ENCODE measurements at places on chromosomes 16 and 17.

GRCh38 chr16:66382966-66383299 lies 16.4 kb downstream of the CDH5 start:
- peak; percentile 95 for DNase-seq

GRCh38 chr16:24085666-24086065 lies 170.5 kb upstream of the CACNG3 start:
- DNase-seq: no peak

DNA sequence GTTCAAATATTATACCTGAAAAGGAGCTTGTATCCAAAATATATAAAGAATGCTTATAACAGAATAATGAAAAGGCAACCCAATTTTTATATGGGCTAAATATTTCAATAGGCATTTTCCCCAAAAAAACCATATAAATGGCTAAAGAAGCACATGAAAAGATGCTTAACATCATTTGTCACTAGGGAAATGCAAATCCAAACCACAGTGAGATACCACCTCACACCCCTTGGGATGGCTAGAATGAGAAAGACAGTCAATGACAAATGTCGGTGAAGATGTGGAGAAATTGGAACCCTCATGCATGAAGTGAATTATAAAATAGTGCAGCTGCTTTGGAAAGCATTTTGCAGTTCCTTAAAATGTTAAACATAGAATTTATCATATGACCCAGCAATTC lies 3.1 kb downstream of the TNFRSF13B start:
- no peak for DNase-seq

DNA sequence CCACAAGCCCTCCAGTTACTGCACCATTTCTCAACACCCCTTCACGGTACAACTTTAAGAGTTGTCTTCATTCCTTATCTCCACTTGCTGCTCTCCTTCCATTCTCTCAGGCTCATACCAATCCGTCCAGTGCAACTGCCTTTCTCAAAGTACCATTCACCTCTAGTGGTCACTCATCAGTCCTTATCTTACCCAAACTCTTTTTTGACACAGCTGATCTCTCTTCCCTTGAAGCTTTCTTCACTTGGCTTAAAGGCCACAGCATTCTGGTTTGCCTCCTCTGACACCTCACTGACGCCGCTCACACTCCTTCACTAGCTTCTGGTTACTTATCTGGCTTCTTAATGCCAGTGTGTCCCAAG lies 24.9 kb downstream of the UBE2G1 start:
- DNase-seq: no peak

DNA sequence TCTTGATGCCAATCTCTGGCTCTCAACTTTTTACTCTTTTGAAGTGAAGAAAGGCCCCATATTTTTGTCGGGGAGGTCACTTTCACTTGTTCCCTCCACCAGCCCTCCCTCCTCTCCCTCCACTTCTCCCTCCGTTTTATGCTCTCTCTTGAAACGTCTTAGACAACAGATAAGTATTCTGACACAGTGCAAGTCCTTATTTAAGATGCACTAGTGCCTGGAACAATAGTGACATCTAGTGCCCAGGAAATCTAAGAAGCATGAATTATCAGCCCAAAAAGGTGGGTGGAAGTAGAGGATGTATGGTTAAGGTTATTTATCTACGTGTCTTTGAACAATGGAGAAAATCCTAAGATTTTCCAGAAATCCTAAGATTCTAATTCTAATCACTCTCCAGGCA lies 17.9 kb downstream of the PSME3IP1 start:
- DNase-seq: peak; percentile 77

GRCh38 chr17:10357768-10358167 lies 15.0 kb downstream of the MYH13 start:
- DNase-seq: no peak

GRCh38 chr17:46736100-46736499 lies 82.4 kb downstream of the WNT3 start:
- no peak for DNase-seq

DNA sequence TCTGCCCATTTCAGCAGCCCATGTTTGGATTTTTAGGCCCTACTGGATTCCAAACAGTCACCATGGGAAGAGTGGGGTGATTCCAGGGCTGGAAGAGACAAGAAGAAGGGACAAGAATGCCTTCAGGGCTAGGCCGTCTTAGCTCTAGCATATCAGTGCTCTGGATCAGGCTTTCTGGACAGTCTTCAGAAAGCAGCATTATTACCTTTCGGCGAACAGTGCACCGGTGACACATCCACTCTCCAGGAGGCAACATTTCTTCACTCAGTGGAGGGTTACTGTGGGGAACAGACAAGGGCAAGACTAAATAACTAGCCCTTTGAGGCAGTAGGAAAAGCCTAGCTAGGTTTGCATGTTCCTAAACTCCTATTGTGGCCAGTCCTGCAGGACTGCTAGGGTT lies 23.9 kb upstream of the DHRS13 start:
- DNase-seq: no peak

DNA sequence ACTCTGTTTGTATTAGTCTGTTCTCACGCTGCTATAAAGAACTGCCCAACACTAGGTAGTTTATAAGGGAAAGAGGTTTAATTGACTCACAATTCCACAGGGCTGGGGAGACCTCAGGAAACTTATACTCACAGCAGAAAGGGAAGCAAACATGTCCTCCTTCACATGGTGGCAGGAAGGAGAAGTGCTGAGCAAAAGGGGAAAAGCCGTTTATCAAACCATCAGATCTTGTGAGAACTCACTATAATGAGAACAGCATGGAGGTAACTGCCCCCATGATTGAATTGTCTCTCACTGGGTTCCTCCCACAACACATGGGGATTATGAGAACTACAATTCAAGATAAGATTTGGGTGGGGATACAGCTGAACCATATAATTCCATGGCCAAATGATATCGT lies 30.9 kb downstream of the ABCC1 start:
- no peak for DNase-seq

GRCh38 chr17:83196024-83196365 lies 116.6 kb downstream of the METRNL start:
- DNase-seq: no peak

DNA sequence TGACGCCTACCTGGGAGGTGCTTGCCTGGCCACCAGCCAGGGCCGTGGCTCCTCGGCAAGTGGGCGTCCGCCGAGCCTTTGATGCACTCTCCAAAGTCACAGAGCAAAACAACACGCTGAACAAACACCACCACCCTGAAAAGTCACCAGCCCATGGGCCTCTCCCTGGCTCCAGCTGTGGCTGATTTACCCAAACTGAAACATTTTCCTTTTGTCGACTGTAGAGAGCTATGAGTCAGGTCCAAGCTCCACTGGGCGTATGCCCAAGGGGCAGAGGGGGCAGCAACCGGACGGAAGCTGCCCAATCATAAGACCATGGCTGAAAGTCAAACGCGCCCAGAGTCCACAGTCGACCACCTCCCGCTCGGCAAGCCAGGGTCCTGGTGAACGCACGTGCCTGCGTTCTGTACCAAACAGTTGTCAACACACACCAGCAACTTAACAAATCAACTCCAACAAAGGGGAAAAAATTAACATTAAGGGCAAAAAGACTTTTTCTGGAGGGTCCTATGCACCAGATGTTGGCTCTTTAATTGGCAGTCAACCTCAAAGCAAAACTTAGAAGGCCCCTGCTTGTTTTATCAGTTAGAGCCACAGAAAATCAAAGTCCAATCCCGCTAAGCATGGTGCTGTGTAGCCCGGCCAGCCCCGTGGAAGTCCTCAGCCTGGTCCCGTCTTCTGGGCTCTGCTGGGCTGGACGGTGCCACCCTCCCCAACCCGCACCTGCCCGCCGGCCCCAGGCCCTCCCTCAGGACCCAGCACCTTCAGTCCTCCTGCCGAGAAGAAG lies 47.3 kb downstream of the TBC1D16 start:
- peak; percentile 44 for DNase-seq

DNA sequence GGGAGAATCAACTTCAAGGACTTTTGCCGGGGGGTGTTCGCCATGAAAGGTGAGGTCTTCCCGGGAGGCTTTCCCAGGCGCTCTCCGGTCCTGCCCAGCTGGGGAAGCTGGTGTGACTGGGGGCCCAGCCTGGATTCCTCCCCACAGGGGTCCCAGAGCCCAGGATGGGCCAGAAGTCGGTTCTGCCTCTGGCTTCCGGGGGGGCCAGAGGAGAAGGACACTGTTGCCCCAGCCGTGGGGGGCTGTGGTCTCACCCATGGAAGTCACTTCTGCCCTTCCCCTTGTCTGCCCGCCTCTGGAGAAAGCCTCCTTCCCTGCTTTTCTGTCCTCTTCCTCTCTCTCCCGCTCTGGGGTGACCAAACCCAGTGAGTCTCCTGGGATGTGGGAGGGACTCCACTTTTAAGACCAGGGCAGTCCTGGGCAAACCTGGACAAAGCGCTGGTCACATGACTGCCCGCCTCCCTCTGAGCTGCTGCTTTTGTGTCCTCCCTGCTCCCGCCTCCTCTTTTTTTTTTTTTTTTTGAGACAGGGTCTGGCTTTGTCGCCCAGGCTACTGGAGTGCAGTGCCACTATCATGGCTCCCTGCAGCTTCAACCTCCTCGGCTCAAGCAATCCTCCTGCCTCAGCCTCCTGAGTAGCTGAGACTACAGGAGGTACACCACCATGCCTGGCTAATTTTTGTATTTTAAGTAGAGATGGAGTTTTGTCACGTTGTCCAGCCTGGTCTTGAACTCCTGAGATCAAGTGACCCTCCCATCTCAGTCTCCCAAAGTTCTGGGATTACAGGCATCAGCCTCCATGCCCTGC lies 40.6 kb downstream of the RAB11FIP4 start:
- no peak for DNase-seq

DNA sequence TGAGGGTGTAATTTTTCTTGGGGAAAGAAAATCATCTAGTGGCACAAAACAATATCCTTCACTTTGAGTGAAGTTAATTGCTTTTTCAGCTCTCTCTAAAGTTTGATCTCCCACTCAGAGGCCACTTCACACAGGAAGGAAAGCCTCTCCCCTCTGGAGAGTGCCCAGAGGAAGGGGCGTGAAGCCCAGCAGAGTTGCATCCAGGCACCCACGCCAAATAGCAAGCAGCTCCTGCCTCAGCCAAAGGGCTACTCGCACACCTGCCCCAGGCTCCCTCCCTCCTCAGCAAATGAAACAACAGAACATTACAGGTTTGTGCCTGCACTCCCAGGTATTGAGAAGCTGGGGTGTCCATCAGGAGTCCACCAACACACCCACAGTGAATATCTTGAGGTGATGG lies 183.0 kb upstream of the RPL38 start:
- no peak for DNase-seq

DNA sequence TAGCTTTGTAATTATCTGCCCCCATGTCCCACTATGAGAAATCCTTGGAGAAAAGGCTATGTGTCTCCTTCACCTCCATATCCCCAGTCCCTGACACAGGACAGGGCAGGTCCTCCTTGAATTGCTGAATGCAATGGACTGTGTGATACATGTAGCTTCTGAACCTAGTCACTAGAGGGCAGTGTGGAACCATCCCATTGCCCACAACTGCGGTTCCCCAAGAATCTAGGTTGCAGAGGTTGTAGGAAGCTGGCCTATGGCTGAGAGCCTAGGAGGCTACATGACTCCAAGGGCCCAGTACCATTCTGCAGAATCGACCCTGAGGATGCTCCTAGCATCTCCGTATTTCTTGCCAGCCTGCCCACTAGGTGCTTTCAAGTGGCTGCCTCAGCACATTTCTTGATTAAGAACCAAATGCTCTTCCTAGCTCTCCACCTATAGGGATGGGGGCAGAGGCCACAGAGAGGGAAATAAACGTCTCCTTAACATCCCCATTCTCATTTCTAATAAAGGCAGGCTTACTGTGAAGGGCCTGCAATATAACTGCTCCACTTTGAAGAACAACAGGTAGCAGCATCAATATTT lies 394.0 kb downstream of the CA10 start:
- DNase-seq: peak; percentile 68

- DNase-seq: no peak
These were observed 3.0 kb downstream of the IL32 start for GRCh38 chr16:3068487-3068886.

- peak; percentile 26 for DNase-seq
These were observed 671 bp downstream of the DGKE start for GRCh38 chr17:56834380-56835263.

DNA sequence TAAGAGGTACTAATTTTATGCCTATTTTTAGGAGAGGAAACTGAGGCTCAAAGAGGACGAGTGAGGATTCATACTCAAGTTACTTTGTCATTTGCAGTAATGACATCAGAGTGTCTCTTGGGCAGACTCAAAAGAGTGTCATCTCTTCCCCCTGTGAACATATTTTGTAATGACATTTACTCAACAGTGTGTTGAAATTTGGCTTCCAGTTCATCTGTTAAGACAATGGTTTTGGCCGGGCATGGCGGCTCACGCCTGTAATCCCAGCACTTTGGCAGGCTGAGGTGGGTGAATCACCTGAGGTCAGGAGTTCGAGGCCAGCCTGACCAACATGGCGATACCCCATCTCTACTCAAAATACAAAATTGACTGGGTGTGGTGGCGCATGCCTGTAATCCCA lies 28.9 kb downstream of the WFDC1 start:
- peak; percentile 33 for DNase-seq

DNA sequence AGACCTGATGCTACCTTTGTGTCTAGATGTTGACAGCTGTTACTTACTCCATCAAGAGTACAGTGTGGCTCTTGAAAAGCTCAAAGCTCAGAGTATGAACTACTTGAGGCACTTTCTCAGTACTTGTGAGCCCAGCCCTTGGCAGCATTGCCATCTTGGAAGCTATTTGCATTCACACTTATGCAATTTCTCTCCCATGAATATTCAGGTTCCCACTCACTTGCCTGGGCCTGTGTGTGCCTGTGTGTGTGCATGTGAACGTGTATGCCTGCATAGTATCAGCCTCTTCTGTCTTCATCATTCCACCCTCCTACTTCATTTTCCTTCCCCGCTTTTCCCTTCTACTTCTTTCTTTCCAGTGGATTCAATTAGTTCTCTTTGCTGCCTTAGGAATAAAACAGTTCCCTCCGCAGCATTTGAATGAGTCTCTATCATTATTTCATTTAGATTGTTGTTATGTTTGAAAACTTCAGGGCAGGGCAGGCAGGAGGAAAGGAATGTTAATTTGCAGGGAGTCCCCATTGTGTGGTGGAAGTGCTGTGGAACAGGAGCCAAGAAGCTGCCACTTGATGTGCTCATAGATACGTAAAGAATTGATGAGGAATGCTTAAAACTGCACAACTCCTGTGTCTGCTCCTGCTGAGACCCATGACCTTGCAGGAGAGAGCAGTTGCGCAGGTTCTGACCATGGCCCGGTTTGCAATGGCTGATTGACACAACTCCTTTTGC lies 58.9 kb downstream of the HS3ST4 start:
- DNase-seq: no peak

DNA sequence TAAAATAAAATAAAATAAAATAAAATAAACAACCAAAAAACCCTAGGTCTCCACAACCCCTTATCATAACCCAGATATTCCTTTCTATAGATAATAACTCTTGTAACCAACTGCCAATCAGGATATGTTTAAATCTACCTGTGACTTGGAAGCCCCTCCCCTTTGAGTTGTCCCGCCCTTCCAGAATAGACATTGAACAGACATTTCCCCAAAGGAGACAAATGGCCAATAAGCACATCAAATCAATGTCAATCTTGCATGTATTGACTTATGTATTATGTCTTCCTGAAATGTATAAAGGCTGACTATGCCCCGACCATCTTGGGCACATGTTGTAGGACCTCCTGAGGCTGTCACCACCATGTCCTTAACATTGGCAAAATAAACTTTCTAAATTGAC lies 1.5 kb upstream of the MAPK7 start:
- peak; percentile 72 for DNase-seq

- no peak for DNase-seq
These were observed 7.7 kb downstream of the TEPSIN start for GRCh38 chr17:81231121-81231645.

Measured in bronchial epithelial cell (primary cell).